ENCODE measurements at places on chromosomes 3 and 15. TPM values are rescaled to one million over a fixed set of nuclear protein-coding genes. Genes with fewer than 3 reads are reported as not detected.

The SERPINI2 gene
- total RNA-seq = not detected

The ZNF774 gene
- total RNA-seq = 1.7 TPM

The FAM219B gene
- total RNA-seq = 29.6 TPM

The C3orf20 gene
- not detected for total RNA-seq

The TIPIN gene
- total RNA-seq = 5.8 TPM

The AP3B2 gene
- total RNA-seq = 0.78 TPM

The PROS1 gene
- 2.3 TPM for total RNA-seq

The XCR1 gene
- total RNA-seq = not detected

The POPDC2 gene
- total RNA-seq = 0.08 TPM

The GOLGA8S gene
- total RNA-seq = not detected

The CASR gene
- not detected for total RNA-seq

The GOLGA6D gene
- not detected for total RNA-seq

The LIPC gene
- not detected for total RNA-seq

The NMB gene
- total RNA-seq = 9.1 TPM

The SLC15A2 gene
- 2.2 TPM for total RNA-seq

The UBE2E2 gene
- 62.2 TPM for total RNA-seq

The SNURF gene
- total RNA-seq = 11.9 TPM

The COX5A gene
- 129 TPM for total RNA-seq

The DAZL gene
- not detected for total RNA-seq

The TRIM59 gene
- 9.7 TPM for total RNA-seq

The GHSR gene
- not detected for total RNA-seq

The ADGRG7 gene
- not detected for total RNA-seq

The CLDN1 gene
- 6.2 TPM for total RNA-seq

The SLTM gene
- 49.0 TPM for total RNA-seq

The GOLGA8J gene
- not detected for total RNA-seq

The MESP2 gene
- total RNA-seq = 1.7 TPM

The SYNM gene
- total RNA-seq = 1.7 TPM

The GATA2 gene
- total RNA-seq = not detected

The GPR149 gene
- not detected for total RNA-seq

The TXNRD3 gene
- total RNA-seq = 8.8 TPM

The POLR2M gene
- 27.5 TPM for total RNA-seq

The SCAANT1 gene
- total RNA-seq = not detected

The EEF1AKMT4 gene
- 12.5 TPM for total RNA-seq

The ACAD9 gene
- total RNA-seq = 39.4 TPM

The AHSG gene
- total RNA-seq = not detected

The ANO10 gene
- 27.8 TPM for total RNA-seq

The P2RY1 gene
- total RNA-seq = 2.0 TPM

The HDC gene
- total RNA-seq = not detected

The PLSCR4 gene
- total RNA-seq = 1.3 TPM

The SOX14 gene
- total RNA-seq = not detected

The GOLGA8T gene
- total RNA-seq = not detected

The FAH gene
- total RNA-seq = 29.0 TPM

The FRMD5 gene
- total RNA-seq = 2.5 TPM

The RAB6B gene
- 0.15 TPM for total RNA-seq

The UCN2 gene
- total RNA-seq = 6.1 TPM

The ADCY5 gene
- total RNA-seq = 0.08 TPM

The GOLGA6L22 gene
- total RNA-seq = not detected

The PROK2 gene
- not detected for total RNA-seq

The CRABP1 gene
- total RNA-seq = not detected

The IQCF5 gene
- not detected for total RNA-seq
